Spinal cord (tissue), 10 donors: ENCODE measurements at places on chromosomes 7 and 10. TPM values are rescaled to one million over a fixed set of nuclear protein-coding genes. Genes with fewer than 3 reads are reported as not detected.

- peaks cover 6% of the 10 kb centered on the region for H3K27me3 ChIP-seq
- H3K27ac ChIP-seq = no peak overlapping the region
These were observed 4.0 kb upstream of the PLXNA4 start for GRCh38 chr7:132580277-132580676.

DNA sequence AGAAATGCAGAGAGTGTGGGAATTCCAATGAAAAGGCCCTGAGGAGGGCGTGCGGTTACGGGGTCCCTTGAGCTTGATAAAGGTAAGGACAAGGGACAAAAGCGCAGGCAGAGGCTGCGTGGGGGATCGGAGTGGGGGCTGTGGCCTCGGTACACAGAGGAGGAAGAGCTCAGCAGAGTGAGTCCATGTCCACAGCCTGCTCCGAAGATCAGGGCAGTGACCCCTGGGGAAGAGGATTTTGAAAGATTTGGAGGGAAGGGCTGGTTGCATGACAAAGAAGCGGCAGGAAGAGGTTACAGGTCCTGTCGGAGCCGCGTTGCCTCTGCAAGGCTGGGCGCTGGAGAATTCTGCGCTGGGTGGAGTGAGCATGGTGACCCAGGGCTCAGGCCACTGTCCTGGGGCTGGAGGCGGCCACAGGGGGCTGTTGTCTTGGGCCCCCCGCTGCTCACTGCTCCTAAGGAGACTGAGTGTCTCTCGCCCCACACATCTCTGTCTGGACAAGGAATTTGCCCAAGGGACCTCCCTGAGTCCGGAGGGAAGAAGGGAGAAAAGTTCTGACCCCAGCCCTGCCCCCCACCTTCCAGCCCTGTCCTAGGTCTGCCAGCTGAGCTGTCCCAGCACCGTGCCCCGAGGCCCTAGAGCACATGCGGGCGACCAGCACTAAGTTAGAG is 69.8 kb upstream of the INSIG1 start:
- H3K27me3 ChIP-seq = no peaks in the 10 kb centered on the region
- H3K4me1 ChIP-seq = peaks cover 26% of the 10 kb centered on the region
- DNase-seq = no peak
- no peaks in the 10 kb centered on the region for H3K36me3 ChIP-seq

DNA sequence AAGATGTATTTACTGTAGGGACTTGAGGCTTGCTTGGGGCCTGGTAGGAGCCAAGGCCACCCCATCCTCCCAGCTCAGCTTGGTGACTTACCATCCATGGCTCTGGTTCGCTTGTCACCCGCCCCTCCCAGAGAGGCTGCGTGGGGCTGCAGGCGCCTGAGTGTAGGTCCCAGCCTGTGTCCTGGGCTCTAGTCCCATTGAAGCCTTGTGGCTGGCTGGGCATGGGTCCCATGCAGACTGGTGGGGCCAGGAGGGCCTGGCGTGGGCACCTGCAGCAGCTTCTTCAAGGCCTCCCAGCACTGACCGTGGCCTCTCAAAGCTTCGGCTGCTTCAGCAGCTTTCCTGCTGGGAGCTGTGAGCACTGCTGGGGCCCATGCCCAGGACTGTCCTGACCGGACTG is 118.1 kb downstream of the INPP5A start:
- peaks cover 73% of the 10 kb centered on the region for H3K36me3 ChIP-seq
- no peak for DNase-seq
- H3K27ac ChIP-seq = no peak overlapping the region
- no peaks in the 10 kb centered on the region for H3K27me3 ChIP-seq

- peaks cover 12% of the 10 kb centered on the region for H3K4me1 ChIP-seq
- no peak overlapping the region for H3K27ac ChIP-seq
- H3K36me3 ChIP-seq = no peaks in the 10 kb centered on the region
- no peaks in the 10 kb centered on the region for H3K27me3 ChIP-seq
- no peak for DNase-seq
These were observed 466.4 kb upstream of the ZMIZ1 start for GRCh38 chr10:78602201-78602932.

DNA sequence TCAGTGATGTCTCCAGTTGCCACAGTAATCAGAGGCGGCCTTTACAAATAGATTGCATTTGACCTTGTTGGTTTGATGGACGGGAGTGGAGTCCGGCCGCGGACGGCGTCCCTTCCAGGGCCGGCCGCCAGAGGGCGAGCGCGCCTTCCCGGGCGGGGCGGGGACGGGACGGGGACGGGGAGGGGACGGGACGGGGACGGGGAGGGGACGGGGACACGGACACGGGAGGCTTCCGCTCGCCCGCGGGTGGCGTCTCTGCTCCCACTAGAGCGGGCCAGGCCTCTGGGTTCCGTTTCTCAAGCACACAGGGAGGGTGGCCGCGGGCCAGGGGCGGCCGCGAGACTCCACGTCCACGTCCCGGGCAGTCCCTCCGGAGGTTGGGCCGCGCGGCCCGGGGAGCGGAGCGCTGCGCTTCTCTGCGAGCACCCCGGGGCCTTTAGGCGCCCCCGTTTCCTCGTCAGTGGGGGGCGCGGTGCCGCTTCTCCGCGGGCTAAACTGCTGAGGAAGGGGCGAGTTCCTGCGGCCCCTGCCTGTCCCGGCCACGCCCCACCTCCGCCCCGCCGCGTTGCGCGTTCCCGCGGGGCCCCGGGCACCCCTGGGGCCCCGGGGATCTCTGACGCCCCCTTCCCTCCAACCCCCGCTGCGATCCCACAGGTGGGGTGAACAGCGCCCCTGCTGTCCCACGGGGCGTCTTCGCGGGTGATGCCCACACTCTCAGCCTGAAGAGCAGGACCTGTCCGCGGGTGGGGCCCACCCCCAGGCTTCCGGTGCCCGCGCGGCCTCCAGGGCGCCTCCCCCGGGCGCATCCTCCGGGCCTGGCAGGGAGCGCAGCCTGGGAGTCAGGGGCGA is 84.2 kb upstream of the MKI67 start:
- no peaks in the 10 kb centered on the region for H3K36me3 ChIP-seq
- H3K27ac ChIP-seq = no peak overlapping the region
- peaks cover 17% of the 10 kb centered on the region for H3K4me1 ChIP-seq
- no peak for DNase-seq
- H3K27me3 ChIP-seq = no peaks in the 10 kb centered on the region
- H3K4me3 ChIP-seq = peak overlapping the region; percentile 28

- H3K4me1 ChIP-seq = peaks cover 23% of the 10 kb centered on the region
- peaks cover 30% of the 10 kb centered on the region for H3K36me3 ChIP-seq
- H3K27me3 ChIP-seq = no peaks in the 10 kb centered on the region
- H3K4me3 ChIP-seq = no peak overlapping the region
- peak overlapping the region; percentile 86 for H3K27ac ChIP-seq
- no peak for DNase-seq
These were observed 35.7 kb downstream of the CYP17A1 start for GRCh38 chr10:102801496-102801895.

DNA sequence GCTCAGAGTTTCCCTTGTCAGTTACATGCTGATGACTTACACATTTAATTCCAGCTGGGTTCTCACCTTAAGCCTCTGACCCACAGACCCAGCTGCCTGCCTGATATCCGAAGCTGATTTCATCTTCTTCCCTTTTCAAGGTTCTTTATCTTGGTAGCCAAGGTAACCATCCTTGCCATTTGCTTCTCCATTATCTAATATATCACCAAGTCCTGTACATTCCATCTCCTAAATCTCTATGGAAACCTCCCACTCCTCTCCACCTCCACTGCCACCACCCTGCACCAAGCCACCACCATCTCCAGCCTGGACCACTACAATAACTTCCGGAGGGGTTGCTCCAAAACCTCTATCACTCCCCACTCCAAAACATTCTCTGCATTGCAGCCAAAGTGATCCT is 19.9 kb downstream of the SCRN1 start:
- H3K4me3 ChIP-seq = no peak overlapping the region
- H3K36me3 ChIP-seq = peaks cover 4% of the 10 kb centered on the region
- peaks cover 25% of the 10 kb centered on the region for H3K4me1 ChIP-seq

GRCh38 chr10:22714479-22715289 is at the start of gene PIP4K2A:
Gene PIP4K2A (minus strand): TSS chr10:22714578. CDS start chr10:22714326, 252 bp downstream.
- H3K36me3 ChIP-seq = no peaks in the 10 kb centered on the region
- peaks cover 5% of the 10 kb centered on the region for H3K4me1 ChIP-seq
- H3K4me3 ChIP-seq = peak within 1 kb of the TSS; percentile 72
- no peaks in the 10 kb centered on the region for H3K27me3 ChIP-seq
- DNase-seq = peak; percentile 87

- DNase-seq = no peak
- peaks cover 11% of the 10 kb centered on the region for H3K4me1 ChIP-seq
- no peak overlapping the region for H3K27ac ChIP-seq
- H3K27me3 ChIP-seq = peaks cover 7% of the 10 kb centered on the region
These were observed 22.1 kb downstream of the HKDC1 start for GRCh38 chr10:69242040-69242851.

- H3K4me3 ChIP-seq = peak overlapping the region; percentile 59
- peaks cover 8% of the 10 kb centered on the region for H3K27me3 ChIP-seq
- no peaks in the 10 kb centered on the region for H3K36me3 ChIP-seq
- DNase-seq = no peak
These were observed 695 bp downstream of the PRKAG2 start for GRCh38 chr7:151875942-151876898.

Gene CXCL12
- 106 TPM for polyA plus RNA-seq
